ENCODE measurements at places on chromosomes 7 and 10.

GRCh38 chr10:96089670-96090462, 40.2 kb upstream of the ZNF518A start:
- peak; percentile 75 for DNase-seq

GRCh38 chr10:49596836-49597235, 13.3 kb upstream of the SLC18A3 start:
- no peak for DNase-seq

DNA sequence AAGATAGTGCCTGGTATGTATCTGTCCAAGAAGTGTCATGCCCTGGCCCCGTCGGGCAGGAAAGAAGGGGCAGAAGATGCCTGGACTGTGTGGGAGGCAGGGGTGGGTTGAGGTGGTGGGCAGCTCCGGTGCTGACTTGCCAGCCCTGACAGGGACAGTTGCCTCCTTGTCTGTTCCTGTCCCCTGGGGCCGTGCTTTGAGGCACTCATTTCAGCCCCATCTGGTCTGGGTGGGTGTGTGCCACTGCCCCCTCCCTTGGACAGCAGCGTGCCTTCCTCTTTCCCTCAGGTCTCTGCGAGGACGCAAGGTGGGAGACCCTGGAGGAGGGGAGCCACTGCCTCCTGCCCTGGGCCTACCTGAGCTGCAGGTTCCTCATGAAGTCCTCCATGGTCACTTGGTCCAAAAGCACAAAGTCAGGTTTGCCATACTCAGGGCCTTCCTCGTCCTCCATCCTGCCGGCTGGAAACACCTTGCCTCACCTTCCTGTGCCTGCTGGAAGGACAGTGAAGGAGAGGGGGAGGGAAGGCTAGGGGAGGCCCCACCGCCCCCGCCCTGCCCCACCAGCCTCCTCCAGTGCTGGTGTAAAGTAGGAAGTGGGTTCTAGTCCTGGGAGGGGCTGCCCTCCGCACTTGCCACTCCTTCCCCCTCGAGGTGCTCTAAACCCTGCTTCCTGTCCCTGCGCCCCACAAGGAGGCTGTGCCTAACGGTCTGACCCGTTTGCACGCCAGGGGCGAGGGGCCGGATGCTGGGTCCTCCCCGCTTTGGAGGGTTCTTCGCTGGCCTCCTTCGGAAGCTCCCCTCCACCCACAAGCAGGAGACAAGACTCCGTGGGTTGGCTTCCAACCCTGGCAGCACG, at the start of gene MYO1G:
Gene MYO1G, minus strand, starts transcription at position 505 of the 856 bp plus-strand sequence. Its CDS starts 54 bp downstream, at position 451.
- DNase-seq = no peak

DNA sequence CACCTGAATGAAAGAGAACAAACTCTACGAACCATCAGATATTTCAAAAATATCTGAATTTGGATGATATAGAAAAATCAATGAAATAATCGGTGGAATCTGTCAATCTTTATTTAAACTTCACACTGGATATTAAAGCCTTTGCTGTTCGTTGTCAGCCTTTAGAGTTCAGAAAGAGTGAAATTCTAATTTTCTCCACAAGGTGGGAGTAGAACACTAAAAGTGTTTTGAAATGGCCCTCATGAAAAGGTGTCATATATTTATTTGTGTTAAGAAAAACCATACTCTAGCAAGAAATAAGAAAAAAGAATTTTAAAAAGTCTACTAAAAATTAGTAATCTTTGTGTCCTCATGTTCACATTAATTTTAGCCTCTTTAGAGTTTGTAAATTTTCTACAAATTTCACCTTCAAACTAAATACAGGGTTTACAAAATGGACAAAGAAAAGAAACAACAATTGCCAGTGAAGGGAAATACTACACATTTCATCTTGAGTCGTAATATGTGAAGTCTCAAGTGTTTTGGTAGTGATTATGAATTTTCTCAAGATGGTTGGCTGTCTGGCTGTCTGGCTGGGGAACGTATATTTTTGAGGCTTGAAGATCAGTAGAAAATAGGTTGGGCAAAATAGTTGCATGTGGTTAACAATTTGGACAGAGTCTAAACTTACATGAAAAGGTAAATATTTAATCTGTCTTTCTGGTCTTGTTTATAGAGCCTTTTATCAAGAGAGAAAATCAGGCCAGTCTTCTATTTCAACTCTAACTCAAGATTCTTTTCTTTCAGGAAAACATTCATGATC, 43.7 kb downstream of the DNAJB9 start:
- DNase-seq = no peak

GRCh38 chr10:55470840-55471239, 669.8 kb upstream of the PCDH15 start:
- DNase-seq = no peak

DNA sequence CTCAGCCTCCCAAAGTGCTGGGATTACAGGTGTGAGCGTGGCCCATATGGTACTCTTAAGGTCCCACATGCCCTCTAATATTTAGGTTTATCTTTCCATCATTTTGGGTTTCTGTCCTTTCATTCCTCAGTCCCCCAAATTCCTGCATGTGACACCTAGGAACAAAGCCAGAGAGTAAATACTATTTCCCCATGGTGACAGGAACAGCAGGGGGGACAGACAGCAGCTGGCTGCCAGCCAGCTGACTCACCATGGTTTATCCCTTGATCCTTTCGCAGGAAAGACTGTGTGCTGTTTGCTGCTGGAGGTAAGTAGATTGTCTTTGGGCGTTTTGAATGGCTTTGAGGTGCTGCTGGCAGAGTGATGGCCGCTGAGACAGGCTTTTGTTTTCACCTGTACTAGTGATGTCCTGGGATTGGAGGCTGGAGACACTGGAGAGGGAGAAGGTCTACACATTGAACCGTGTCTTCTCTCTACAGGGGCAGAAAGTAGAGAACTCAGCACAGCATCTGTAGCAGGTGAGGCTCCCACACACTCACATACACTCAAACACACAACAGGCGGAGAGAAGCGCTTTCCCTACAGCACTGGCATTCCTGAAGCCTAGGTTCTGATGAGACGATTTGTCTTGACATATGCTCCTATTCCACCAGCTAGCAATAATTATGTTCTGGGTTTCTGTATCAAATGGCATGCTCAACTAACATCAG, 83.7 kb upstream of the EFCAB10 start:
- DNase-seq = no peak

DNA sequence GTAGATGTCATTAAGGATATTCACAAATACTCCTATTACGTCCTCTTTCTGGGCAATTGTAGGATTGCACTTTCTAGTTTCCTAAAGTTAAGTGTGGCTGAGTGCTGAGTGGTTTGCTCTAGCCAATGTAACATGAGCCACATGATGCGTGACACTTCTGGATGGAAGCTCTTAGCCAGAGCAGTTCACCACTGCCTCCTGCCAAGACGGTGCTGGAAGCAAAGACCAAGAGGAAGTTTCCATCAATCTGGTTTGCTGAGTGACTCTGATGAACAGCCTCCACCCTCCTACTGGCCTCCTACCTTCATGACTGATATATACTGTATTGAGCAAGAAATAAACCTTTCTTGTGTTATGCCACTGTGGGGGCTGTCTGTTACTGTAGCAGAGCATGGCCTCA, 318.1 kb downstream of the KCNMA1 start:
- no peak for DNase-seq

DNA sequence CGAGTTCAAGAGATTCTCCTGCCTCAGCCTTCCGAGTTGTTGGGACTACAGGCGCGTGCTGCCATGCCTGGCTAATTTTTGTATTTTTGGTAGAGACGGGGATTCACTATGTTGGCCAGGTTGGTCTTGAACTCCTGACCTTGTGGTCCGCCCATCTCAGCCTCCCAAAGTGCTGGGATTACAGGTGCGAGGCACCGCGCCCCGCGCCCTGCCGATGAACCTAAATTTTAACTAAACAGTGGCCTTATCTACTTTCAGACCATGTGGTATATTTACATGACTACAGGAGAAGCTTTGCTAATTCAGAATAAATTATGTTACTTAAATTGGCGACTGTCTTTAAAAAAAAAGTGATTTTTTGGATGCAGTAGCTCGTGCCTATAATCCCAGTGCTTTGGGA, 9.2 kb downstream of the SIRT1 start:
- DNase-seq = no peak

- DNase-seq = no peak
Measured at GRCh38 chr7:15515252-15515651, 46.6 kb downstream of the AGMO start.

DNA sequence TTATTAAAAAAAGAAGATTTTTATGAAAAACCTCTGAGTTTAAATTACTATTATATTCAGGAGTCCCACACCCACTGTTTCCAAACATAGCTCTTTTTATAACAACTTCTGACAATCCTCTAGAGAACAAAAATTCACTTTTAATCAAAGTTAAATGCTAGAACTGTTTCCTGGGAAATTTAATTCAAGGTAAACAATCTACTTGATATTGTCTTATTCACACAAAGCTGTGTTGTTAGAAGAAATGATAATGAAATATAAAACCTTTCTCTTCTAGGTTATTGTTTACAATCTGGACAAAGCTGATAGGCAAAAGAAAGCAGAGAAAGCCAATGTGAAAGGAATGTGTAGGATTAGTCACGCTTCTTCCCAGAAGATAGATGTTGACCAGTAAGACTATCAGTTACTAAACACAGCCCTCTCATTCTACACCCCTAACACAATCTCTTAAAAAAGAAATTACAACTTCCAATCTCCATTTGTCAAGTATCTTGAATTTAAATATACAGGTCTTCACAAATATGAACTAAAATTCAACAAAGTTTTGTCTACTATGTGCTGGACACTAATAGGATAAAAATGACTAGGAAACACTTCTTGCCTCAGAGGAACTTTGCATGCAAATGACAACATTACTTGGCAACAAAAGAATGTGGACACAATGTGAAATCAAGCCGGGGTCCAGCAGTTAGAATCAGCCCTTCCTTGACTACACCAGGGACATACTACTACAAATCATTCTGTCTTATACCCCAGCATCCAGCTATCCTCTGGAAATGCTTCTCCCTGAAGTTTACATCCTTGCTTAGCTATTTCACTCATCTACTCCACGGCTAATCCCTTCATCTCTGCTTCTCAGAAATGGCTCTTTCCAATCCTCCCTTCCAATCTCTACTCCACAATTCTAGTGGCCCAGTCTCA, 123.7 kb downstream of the IMMP2L start:
- no peak for DNase-seq

GRCh38 chr10:28457110-28457509, 75.8 kb upstream of the WAC start:
- DNase-seq = no peak

GRCh38 chr7:45700556-45700955, 126.4 kb downstream of the ADCY1 start:
- no peak for DNase-seq

DNA sequence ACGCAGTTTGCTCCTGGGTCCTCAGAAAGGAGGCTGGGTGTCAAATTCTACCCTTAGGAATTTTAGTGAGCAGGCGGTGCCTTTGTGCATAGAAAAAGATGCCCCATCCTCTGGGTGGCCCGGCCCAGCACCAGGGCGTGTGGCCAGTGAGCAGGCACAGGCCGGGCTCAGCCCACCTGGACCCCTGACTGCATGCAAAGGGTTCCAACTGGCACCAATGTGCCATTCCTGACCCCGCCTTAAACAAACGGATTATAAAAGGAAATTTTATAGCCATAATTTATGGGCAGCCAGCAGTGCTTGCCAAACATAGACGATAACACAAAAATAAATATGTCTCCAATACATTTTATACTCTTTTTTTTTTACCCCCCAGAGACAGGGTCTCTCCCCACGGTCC, 40.1 kb upstream of the GNA12 start:
- no peak for DNase-seq

GRCh38 chr7:140923358-140924006, 1.2 kb downstream of the BRAF start:
- DNase-seq = peak; percentile 42

GRCh38 chr10:127227663-127228062, 31.3 kb upstream of the INSYN2A start:
- DNase-seq = no peak

DNA sequence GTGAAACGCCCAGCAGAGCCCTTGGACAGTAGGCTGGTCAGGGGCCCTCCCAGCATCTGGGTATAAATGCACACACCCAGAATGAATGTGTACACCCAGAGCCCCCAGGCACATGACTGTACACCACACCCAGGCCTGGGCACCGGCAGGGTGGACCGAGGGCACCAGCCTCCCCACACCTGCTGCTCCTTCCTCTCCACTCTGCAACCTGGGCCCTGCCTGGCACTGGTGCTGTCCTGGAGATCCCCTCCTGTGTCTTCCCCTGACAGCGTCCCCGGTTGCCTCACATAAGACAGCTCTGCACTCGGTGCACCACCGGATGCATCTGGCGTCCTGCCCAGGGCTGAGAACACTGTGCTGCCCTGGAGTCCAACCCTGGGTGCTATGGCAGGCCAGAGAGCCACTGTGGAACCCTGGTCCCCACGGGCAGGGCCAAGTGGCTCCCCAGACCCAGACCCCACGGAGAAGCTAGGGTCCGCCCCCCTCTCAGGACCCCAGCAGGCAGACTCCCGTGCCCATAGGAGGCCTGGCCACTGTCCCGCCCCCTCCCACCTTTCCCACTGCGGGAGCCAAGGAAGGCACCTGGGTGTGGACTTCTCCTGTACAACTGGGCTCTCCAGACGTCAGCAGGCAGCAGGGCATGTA, 6.6 kb downstream of the RASGEF1A start:
- no peak for DNase-seq

DNA sequence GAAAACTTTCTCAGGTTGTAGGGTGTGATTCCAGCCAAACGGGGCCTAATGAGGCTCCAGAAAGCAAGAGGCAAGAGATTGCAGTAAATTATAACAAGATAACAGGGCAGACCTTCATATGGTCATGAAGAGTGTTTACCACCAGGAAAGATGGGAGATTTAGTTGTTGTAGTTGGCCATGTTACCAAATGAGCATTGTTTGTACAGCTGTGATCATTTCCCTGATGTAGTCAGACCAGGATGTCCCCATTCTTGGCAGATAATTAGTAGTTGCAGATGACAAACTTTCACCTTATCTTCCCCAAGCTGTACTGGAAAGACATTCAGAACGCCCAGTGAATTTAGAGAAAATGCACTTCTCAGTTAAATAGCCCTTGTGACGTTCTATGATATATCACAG, 630.8 kb downstream of the ANKRD7 start:
- DNase-seq = no peak

DNA sequence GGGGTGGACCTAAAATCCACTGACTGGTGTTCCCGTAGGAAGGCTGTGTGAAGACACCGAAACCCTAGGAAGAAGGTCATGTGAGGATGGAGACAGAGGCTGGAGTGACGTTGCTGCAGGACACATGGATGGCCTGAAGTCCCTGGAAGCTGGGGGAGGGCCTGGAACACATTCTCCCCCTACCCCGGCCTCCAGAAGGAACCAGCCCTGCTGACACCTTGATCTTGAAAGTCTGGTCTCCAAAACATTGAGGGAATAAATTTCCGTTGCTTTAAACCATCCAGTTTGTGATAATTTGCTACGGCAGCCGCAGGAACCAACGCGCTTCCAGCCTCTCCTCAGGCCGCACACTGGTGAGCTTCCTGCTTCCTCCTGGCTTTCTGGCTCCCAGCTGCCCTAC, 288.2 kb downstream of the GLRX3 start:
- no peak for DNase-seq

- DNase-seq = no peak
Measured at GRCh38 chr7:102203218-102203617, 83.5 kb upstream of the SH2B2 start.

DNA sequence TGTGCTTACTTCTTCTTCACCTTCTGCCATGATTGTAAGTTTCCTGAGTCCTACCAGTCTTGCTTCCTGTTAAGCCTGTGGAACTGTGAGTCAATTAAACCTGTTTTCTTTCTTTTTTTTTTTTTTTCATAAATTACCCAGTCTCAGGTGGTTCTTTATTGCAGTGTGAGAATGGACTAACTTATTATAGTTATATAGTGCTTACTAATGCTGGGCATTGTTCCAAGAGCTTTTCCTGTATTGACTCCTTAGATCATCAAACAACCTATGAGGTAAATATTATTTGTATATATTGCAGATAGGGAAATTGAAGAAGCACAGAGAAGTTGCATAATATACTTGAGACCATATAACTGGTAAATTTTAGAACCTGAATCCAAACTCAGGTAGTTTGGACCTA, 98.1 kb downstream of the MBL2 start:
- no peak for DNase-seq
